ENCODE measurements at places on chromosomes 11 and 22.

- DNase-seq, result no peak
Observed at GRCh38 chr11:37322333-37323194, 724.5 kb upstream of the RAG2 start.

GRCh38 chr11:78290293-78291176 lies 101.8 kb downstream of the USP35 start:
- DNase-seq, result peak; percentile 72

DNA sequence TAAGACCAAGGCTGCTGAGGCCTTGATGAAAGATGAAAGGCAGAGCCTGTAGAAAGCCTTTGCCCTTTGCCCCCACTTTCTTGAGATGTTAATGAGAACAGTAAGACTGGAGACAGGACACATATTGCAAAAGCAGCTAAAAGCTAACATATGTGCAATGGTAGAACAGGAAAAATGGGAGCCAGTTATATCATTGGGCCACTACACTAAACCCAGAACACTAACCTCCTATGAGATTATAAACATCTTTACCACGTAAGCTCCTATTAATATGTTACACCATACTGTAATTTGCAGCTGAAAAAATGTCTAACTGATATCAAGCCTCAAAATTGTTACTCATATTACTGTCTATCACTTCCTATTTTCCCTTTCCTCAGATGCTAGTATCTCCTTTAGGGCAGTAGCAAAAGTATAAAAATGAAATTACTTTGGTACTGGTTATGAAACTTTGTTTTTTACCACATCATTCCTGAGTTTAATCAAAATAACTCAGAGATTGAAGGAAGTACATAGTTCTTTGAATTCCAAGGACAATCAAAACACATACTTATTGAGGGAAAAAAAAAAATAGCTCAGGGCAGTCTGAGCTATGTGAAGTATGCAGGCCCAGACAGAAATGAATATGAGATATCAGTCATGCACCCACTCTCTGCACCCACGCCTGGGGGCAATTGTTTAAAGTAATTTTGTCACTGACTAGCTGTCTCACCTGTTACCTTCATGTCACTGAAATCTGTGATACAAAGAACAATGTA lies 9.1 kb downstream of the HPS5 start:
- no peak for DNase-seq

- no peak for DNase-seq
Observed at GRCh38 chr11:131246663-131247062, 123.8 kb upstream of the NTM start.

GRCh38 chr22:43018615-43019014 lies 3.7 kb upstream of the PACSIN2 start:
- no peak for DNase-seq

- DNase-seq, result no peak
Observed at GRCh38 chr11:20627026-20627425, 27.6 kb downstream of the SLC6A5 start.

DNA sequence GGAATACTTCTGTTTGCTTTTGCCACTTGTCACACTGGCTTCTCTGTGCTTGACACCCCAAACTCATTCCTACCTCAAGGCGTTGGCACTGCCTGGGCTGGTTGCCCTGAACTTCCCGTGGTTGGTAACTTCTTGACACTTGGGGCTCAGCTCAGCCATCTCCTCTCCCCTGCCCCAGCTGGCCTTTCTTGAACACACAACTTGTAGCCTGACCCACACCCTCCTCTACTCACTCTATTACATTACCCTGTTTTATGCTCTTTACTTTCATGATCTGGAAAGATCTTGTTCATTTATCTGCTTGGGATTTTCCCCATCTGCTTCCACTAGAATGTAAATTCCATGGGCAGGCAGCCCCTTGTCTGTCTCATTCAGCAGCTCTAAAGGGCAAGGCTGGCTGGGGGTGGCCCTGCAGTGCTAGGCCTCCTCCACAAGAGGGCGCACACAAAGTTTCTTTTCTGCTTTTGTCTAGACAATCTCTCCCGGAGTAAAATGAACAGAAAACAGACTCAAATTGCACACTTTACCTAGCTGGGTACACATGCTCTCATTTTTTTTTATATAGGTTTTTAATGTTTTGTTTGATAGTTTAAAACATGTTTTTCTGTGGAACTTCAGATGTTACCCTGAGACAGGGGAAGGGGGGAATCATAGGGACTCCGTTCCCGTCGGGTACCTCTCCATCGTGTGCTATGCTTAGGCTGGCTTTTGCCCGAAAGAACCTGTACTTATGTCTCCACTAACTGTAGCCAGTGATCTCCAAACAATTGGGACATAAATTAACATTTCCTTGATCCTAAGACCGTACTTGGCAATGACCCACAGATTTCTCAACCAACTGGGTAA lies 16.4 kb upstream of the MRGPRX2 start:
- peak; percentile 33 for DNase-seq

GRCh38 chr11:74388678-74389327 lies 9.4 kb downstream of the PGM2L1 start:
- DNase-seq, result peak; percentile 38

- no peak for DNase-seq
Observed at GRCh38 chr11:113521737-113522517, 46.7 kb upstream of the DRD2 start.

- no peak for DNase-seq
Observed at GRCh38 chr22:46547883-46548244, 10.4 kb upstream of the CELSR1 start.

- DNase-seq, result peak; percentile 52
Observed at GRCh38 chr22:42621505-42622002, 6.9 kb upstream of the POLDIP3 start.

- DNase-seq, result no peak
Observed at GRCh38 chr11:11211888-11212287, 141.2 kb downstream of the CSNK2A3 start.

- no peak for DNase-seq
Observed at GRCh38 chr22:20531154-20531403, 23.7 kb downstream of the MED15 start.

- no peak for DNase-seq
Observed at GRCh38 chr11:72380132-72380503, 54.2 kb downstream of the CLPB start.

GRCh38 chr22:48781868-48782267 lies 1045.8 kb downstream of the BRD1 start:
- DNase-seq, result no peak

GRCh38 chr11:98107736-98108135 lies 913.0 kb upstream of the CNTN5 start:
- no peak for DNase-seq

GRCh38 chr22:26648011-26648497 lies 9.3 kb upstream of the MIAT start:
- peak; percentile 43 for DNase-seq

DNA sequence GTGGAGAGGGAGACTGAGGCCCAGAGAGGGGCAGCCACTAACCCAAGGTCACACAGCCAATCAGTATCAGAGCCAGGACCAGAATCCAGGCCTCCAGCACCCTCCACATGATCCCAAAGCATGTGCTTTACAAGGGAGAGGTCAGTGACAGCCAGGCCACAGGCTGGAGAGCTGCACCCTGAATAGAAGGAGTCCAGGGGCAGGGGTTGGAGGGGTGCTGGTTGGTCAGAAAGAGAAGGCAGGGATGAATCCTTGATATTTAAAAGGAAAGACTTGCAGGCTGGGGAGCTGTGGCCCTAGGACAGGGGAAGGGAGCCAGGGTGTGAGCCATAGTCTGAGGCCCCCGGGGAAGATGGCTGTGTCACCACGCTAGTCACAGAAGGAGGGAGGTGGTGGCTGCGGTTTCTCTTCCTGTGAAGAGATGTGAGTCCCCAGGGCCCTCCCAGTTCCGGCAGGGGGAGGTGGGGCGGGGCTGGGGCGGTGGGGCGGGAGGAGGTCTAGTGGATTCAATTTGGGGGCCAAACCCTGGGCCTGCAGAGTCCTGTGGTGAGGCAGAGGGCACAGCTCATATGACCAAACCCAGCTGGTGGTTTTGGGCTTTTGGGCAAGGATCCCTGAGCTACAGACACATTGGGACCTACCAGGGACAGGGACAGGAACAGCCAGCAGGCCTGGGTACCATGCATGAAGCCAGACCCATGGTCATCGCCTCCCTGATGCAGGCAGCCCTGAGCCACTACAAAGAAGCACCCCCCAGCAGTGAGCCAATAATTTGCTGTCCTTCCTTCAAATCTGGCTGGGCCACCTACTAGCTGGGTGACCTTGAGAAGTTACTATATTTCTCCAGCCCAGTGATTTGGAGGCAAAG lies 14.0 kb downstream of the RAC2 start:
- peak; percentile 93 for DNase-seq

DNA sequence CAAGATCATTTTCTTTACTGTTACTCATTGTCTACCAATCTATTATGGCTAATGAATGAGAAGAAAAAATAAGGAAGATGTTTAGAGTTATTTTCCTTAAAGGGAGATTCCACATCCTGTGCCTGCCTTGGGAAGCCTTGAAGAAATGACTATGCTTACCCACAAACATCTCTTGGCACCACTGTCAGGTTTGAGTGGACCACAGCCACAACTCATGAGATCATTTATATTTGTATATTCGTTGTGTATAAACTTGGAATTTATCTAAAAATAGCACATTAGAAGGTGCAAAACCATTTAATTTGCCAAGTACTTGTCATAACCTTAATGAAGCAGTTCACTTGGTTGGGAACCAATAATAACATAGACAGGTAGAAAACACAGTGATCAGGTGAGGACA lies 740.8 kb downstream of the DLG2 start:
- DNase-seq, result no peak

GRCh38 chr22:25582946-25583345 lies 18.5 kb downstream of the GRK3 start:
- DNase-seq, result no peak

DNA sequence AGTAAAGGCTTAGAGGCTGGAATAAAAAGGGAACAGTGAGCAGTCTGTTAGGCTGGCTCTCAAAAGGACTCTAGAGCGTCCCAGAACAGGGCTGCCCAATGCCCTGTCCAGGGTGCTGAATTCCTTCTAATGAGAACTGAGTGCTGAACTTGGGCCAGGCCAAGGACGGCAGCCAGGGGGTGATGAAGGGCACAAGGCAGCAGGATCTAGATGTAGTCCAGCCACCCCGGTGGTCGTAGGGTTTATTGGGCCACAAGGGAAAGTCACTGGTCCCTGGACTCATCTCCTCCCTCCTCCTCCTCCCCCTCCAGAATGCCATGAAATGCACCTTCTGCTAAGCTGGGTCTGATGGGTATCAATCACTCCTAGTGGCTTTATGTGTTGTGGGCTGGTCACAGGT lies 19.2 kb downstream of the NPTXR start:
- DNase-seq, result peak; percentile 10

GRCh38 chr11:37896016-37896415 lies 1298.0 kb upstream of the RAG2 start:
- DNase-seq, result no peak

- no peak for DNase-seq
Observed at GRCh38 chr22:22042009-22042408, 59.4 kb upstream of the TOP3B start.

GRCh38 chr11:130369141-130369691 lies 54.5 kb upstream of the ZBTB44 start:
- DNase-seq, result no peak

DNA sequence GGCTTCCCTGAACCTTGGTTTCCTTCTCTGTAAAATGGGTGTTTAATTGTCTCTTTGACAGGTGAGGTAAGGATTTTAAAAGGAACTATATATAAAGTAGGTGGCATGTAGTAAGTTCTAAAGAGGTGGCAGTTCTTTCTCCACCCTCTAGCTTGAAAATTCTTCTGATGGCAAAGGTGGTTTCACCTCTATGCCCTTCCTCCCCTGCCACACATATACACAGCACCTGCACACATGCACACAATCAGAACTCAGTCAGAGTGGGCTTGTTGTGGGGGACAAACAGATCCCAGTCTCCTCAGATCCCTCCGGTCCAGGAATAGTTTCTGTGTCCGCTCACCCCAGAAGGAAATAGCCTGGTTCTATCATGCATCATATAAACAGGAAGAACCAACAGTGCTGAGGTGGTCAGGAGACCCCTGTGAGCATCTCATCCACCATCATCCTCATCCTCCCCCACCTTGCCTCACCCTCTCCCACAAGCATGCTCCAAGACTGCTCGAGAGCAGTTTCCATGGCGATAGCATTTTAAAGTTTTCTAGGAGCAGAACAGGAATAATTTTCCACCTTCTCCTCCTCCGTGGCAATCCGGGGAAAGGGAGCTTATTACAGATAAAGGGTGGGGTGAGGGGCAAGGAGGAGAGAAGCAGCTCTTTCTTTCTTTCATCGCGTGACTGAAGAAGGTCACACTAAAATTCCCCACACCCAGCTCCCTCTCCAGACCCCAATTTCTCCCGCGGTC lies 123.6 kb downstream of the CHST1 start:
- DNase-seq, result no peak

DNA sequence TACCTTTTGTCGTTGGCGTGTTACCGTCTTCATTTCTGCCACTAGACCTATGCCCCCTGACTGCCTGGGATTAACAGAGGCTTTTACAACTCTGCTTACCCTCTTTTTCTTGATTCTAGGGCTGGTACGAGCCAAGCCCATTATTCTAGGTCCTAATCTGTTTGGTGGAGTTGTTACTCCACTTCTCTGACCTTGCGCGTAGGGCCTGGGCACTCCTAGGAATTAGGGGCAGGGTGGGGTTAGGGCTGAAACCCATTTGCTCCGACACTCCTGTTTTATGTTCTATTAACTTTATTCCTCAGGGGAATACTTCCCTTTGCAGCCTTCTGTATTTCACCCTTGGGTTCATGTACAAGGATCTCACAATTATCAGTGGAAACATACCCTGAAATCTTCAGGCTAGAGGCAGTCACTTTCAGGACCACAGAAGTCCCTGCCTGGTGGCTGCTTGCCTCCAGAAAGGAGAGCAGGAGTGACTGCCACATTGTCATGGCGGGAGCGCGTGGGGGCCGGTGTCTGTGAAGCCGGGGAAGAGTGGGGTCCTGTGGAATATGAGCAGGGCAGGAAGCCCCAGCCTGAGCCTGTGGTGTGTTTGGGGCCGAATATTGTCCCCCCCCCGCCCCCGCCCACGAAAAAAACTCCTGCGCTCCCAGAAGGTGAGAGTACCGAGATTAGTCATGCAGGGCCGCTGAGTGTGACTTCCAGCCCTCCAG lies 731 bp upstream of the SLC37A2 start:
- DNase-seq, result no peak

DNA sequence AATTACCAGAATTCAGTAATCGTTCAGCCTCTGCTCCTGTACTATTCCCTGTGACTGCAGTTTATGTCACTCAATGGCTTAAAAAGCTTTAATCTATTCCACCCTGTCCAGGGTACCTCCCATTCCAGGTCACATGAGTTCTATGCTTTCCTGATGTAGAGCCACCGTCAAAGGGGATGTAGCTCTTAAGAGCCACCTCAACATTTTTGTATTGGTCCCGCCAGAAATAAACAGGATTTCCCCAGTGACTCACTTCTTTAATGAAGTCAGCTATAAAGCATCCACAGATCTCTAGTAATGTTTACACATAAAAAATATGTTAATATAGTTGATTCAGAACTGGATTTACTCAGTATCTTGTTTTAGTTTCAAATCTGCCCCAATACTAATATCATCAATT lies 1.3 kb upstream of the OR8D1 start:
- DNase-seq, result no peak

GRCh38 chr11:113614097-113614496 lies 92.0 kb downstream of the TMPRSS5 start:
- DNase-seq, result no peak

DNA sequence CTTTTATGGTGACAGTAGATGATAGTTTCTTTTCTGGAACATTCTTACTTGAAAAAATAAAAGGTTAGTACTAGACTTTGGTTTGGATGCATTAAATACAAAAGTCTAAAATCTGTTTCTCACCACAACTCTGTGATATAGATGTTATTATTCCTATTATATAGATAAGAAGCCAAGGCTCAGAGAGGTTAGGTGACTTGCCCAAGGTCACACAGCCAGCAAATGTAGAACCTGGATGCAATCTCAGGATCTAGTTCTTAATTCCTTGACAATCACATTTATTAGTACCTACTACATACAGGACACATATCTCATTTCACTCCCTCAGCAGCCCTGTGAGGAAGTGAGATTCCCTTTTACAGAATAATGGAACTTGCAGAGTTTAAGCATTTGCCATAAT lies 26.3 kb upstream of the SMCO4 start:
- DNase-seq, result no peak

Measured in CD4-positive, alpha-beta T cell treated with Interleukin-4 for 1 hour (primary cell).